ENCODE measurements at places on chromosomes 4 and X.

DNA sequence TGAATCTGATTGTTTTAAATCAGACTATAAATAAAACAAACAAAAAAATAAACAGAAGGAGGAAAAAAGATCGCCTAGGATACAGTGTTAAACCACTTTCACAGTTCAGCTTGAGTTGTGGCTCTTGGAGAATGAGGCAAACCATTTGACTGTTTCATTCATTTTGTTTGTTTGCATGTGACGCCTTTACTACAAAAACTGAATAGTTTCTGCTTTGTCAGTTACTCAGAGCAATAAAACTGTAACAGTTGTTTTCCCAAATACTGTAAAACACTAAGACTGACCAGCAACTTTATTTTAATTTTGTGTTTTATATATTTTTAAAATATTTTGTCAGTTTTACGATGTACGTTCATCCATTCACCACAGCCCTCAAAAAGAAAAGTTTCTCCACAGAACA, 214.5 kb downstream of the FBXW7 start:
- DNase-seq = no peak

DNA sequence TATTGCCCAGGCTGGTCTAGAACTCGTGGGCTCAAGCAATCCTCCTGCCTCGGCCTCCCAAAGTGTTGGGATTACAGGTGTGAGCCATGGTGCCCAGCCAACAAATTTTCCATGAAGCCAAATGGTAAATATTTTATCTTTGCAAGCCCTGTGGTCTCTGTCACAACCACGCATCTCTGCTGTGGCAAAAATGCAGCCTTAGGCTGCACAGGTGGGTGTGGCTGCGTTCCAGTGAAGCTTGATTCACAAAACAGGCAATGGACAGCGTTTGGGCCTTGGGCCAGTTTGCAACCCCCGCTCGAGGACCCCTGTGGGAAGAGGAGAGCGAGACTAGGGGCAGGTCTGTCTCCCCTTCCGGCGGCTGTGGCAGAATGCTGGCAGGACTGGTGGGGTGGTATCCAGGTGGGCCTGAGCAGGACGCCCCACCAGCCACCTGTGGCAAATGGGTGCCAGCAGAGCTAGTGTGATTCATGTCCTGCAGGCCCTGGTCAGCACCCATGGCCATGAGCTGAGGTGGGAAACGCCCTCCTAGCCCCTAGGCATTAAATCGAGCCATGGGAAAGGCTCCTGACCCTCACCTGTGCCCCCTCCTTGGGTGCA, 19.7 kb downstream of the HTRA3 start:
- DNase-seq = no peak

- DNase-seq = no peak
Measured at GRCh38 chrX:56785442-56785841, 56.4 kb downstream of the NBDY start.

GRCh38 chrX:867966-868647, 237.5 kb downstream of the SHOX start:
- DNase-seq = no peak

GRCh38 chr4:48589098-48589445, 99.0 kb downstream of the ZAR1 start:
- no peak for DNase-seq

DNA sequence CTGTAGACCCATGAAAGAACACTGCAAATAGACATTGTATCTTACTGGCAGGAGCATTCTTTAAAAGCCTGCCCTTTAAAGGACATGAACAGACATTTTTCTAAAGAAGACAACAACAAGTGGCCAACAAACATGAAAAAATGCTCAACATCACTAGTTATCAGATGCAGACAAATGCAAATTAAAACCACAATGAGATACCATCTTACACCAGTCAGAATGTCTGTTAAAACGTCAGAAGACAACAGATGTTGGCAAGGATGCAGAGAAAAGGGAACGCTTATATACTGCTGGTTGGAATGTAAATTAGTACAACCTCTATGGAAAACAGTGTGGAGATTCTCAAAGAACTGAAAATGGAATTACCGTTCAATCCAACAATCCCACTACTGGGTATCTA, 77.2 kb downstream of the ATP10D start:
- DNase-seq = no peak

DNA sequence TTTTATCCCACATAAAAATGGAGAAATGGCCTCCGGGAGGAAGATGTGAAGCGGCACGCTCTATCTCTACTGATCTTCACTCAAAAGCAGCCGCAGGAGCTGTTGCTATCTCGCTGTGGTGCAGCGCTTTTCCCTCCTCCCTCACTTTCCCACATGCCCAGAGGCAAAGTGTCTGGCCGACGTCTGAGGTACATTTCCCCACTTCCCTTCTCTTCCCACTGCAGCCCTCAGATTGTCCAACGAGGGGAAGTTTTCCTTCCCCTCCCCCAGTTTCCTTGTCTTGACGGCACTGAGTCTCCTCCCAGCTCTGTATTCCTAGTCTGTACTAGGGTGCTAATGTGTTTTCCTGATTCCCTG, 660 bp upstream of the COL25A1 start:
- DNase-seq = no peak

- no peak for DNase-seq
Measured at GRCh38 chr4:20666012-20666860, 34.0 kb upstream of the PACRGL start.

DNA sequence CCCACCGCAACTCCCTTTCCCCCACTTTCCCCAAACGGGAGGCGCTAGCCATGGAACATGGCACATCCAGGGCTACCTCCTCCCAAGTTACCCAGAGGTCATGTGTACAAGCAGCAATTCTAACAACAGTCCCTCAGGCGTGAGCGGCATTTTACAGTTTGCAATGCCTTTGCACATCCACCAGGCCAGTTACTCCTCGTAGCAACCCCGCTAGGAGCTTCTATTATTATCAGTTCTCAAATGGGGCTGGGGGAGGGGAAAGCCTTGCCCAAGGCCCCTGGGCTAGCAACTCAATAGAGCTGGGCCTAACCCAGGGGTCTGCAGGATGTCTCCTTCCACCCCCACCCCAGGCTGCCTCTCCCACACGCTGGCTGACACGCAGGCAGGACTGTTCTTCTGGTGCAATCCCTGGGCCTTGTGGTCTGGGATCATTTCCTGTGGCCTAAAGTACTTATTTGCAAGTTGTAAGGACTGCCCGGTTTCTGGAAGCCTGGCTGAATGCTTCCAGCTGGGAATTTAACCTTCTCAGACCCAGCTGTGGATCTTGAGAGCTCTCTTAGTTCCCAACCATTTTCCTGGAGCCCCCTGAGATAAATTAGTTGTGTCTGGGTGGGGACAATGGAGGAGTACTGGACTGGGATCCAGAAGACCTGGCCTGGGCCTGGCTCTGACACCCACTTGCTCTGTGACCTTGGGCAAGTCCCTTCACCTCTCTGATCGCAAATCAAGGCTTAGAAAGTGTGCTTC, 27.7 kb downstream of the PJA1 start:
- no peak for DNase-seq

- DNase-seq = no peak
Measured at GRCh38 chr4:166146806-166147540, 273.9 kb downstream of the TLL1 start.

GRCh38 chr4:3346146-3346545, 53.3 kb downstream of the RGS12 start:
- no peak for DNase-seq

GRCh38 chrX:8141896-8142295, 29.2 kb downstream of the VCX2 start:
- DNase-seq = no peak

- no peak for DNase-seq
Measured at GRCh38 chrX:42432552-42432951, 345.4 kb downstream of the PPP1R2C start.

DNA sequence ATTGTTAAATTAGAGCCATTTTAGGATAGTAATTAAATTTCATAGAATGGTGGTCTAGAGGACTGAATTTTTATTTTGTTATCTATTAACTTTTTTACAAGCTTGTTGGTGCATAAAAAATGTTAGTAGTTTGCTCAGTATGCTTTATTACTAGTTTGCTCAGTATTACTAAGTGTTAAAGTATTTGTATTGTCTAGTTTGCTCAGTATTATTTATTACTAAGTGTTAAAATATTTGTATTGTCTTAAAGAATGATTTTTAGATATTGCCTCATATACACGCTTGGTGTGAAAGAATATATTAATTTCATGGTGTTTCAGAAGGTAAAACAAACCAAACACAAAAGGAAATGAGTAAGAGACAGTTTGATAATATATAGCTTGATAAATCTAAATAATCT, 268.4 kb upstream of the MAGEB18 start:
- no peak for DNase-seq
